ENCODE measurements at places on chromosomes 11 and 22.

DNA sequence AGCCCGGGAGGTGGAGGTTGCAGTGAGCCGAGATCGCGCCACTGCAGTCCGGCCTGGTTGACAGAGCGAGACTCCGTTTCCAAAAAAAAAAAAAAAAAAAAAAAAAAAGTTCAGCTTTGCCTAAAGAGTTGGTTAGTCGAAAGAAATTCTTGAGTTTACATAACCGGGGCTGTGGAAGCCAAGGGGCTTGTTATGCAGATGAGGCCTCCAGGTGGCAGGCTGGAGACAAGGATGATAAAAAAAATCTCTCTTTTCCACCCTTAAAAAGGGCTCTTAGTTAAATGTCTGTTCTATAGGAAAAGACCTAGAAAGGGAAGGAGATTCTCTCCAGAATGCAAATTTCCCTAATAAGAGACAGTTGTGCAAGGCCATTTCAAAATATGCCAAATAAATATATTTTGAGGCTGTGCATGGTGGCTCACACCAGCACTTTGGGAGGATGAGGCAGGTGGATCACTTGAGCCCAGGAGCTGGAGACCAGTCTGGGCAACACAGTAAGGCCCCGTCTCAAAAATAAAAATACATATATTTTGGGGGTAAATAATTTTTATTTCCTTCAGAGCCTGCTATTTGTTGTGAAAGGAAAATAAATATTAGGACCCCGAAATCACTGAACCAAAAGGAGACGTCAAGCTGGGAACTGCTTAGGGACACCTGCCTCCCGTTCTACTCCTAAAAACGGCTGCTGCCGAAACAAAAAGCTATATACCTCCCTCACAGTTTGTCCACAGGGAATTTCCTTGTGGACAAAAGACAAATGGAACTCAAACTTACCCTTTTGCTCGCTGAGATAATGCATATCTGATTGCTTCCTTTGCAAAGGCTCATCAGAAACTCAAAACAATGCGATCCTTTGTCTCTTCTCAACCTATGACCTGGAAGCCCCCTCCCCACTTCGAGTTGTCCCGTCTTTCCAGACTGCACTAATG, 2.4 kb upstream of the IFITM2 start:
- DNase-seq = peak; percentile 79

DNA sequence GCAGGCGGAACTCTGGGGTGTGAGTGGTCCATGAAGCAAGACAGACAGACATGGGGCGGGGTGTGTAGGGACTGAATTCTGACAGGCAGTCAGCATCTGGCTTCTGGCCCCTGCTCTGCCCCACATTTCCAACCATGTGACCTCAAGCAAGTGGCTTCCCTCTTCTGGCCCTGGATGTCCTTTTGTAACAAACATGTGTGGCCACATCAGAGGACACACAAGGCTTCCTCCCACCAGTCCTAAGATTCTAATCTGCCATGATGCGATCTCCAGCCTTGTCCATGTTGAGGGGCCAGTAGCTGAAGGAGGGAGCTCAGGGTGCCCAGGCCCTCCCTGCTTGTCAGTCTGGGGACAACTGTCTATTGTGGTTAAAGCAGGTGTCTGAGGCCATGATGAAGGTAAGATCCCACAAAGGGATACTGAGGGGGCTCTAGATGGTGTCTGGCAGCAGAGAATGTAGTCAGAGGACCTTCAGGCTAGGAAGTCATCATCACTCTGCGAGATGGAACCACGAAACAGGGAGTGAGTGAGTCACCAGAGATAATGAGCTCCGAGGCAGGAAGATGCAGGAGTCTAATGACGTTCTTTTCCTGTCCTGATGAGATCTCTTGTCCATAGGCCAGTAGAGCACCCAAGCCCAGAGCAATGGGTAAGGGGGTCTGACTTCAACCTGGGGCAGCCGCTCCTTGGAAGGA, 27.4 kb downstream of the DRD2 start:
- DNase-seq = peak; percentile 40

DNA sequence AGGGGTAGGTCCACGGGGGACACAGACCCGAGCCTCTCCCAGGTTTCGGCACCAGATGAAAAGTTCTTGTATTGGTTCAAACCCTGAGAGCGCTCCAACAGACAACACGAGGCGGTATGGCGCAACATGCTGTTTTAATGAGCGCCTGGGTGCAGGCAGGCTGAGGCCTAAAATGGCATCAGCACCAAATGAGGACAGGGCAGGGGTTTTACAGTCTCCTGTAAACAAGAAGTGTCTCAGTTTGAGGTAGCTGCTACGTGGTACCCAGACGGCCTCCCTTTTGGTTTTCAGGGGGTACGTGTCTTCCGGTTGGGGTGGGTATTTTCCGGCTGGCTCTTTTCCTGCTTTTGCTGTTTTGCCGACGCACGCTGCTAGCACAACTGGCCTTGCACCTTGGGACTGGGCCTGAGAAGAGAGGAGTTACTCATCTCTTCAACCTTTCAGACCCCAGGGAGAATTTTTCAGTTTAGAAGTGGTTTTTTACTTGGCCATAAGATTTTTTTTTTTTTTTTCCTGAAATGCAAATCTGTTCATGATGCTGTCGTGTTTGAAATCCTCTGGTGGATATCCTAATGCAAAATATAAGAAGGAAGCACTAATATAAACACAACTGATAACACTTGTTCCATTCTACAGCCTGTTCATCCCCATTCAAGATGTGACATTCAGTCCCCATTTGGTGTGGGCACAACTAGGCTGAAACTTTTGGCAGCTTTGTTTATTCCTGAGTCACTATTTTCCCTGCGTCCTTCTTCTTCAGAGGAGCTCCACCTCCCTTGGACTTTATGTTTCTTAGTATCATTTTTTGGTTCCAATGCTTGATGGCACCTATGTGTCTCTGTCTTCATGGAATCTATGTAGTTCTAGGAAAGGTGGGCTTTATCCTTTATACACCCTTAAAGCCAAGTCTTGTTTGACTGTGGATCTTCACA, 6.5 kb downstream of the PPFIBP2 start:
- no peak for DNase-seq

- no peak for DNase-seq
These were observed 318.7 kb downstream of the BRD1 start for GRCh38 chr22:49509016-49509415.

DNA sequence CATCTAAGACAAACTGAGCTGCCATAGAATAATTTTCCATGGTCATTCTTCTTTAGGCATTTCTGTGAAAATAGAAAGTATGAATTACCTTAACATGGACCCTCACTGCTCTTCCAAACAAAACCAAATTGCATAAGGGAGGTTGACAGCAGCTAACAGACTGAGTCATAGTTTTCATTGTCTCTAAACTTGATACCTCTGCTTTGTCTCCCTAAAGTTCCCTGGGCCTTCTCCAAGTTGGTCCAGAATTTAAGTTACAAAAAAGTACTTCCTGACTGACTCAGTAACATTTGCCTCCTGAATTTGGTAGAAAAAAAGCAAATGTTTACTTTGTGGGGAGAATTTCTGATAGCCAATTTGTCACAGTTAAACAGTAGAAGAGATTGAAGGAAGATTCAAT, 3.0 kb downstream of the OR8D1 start:
- peak; percentile 4 for DNase-seq

DNA sequence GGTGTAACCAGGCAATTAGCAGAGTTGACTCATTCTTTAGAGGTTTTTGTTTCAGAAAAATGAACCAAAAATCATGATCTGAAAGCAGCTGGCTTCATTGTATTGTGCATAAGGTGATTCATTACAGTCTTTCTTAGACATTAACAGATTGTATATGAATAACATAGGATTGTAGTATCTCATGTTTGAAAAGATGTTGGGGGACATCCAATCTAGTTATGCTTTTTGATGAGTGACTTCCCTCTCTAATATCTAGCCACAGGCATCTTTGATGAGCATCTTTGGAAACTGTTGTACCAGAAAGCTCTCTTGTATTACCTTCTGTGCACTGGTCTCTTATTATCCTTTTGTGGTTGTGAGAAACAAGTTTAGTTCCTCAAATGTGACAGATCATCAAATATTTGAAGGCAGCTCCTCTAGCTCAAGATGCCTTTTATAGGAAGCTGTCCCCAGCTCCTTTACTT, 8.3 kb downstream of the GRK3 start:
- DNase-seq = no peak

All from IMR-90 (cell line).